ENCODE measurements at places on chromosomes 1 and 21. TPM values are rescaled to one million over a fixed set of nuclear protein-coding genes. Genes with fewer than 3 reads are reported as not detected.

The CYP4B1 gene
- total RNA-seq: 268 TPM

The WDR64 gene
- not detected for total RNA-seq

The LCE1B gene
- total RNA-seq: not detected

DNA sequence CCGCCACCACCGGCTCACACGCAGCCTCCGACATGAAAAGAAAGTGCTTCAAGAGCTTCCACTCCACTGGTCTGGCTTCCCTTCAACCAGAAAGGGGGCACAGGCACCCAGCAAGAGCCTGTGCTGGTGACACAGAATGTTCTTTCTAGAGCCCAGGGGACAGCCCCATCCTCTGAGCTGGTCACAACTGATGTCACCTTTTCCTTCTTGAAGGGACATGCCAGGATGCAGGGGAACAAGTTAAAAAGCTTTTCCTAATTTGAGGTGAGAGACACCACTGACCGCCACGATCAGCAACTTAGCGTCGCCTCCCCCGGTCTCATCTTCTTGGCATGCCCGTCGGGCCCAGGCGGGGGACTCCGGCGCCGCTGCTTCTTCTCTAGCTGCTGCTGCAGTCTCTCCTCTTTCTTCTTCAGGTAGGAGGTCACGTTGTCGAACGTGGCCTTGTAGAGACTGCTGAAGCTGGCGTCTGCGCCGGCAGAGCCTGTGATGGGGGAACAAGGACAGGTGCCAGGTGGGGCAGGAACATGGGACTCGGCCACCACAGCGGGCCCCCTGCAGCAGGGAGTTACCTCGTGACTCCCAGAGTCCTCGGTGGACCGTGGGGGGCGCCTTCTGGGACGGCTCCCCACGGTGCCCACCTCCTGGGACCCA is 29.5 kb downstream of the WDR4 start:
- no peak overlapping the region for H3K27ac ChIP-seq
- H3K4me1 ChIP-seq: peaks cover 7% of the 10 kb centered on the region
- peaks cover 79% of the 10 kb centered on the region for H3K36me3 ChIP-seq
- no peak overlapping the region for H3K4me3 ChIP-seq

DNA sequence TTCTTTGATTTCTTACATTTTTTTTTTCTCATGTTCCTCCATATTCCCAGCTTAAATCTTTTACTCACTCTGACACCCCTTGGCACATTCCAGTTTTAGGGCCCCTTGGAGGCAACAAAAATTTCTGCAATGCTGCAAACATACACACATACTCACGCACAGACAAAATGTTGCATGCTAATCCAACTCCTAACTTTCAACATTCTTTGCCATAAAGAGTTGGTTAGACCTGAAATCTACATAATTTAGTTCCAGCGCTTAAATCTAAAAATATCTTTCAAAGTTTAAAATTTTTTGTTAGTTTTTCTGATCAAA is 103.9 kb downstream of the PTPN14 start:
- H3K27ac ChIP-seq: no peak overlapping the region
- no peak overlapping the region for H3K4me3 ChIP-seq
- H3K36me3 ChIP-seq: no peaks in the 10 kb centered on the region
- no peaks in the 10 kb centered on the region for H3K27me3 ChIP-seq
- H3K4me1 ChIP-seq: no peaks in the 10 kb centered on the region

The AK4 gene
- total RNA-seq: 4.6 TPM

GRCh38 chr1:150927624-150928023 is 1.5 kb downstream of the SETDB1 start:
- peaks cover 15% of the 10 kb centered on the region for H3K4me1 ChIP-seq
- H3K27me3 ChIP-seq: no peaks in the 10 kb centered on the region
- peaks cover 49% of the 10 kb centered on the region for H3K36me3 ChIP-seq
- DNase-seq: no peak
- no peak overlapping the region for H3K4me3 ChIP-seq

The RPS6KC1 gene
- total RNA-seq: 15.1 TPM

DNA sequence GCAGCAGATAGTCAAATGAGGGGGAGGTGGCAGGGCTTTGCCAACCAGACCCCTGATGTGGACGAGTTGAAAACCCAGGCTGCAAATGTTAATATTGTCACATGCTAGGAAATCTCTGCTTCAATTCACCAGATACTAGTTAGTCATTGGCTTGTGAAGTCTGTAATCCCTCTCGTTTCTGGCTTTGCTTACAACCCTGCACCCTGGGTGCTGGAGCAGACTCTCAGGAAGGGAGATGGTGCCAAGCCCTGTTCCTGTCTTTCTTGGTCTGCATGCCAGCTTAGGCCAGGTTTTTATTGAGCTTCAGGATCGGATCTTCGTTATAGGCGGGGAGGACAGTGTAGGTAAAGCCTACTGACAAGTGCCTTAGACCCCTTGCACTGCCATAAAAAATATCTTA is 53.3 kb downstream of the MDM4 start:
- peaks cover 4% of the 10 kb centered on the region for H3K4me1 ChIP-seq
- H3K27ac ChIP-seq: no peak overlapping the region
- peaks cover 11% of the 10 kb centered on the region for H3K36me3 ChIP-seq
- H3K4me3 ChIP-seq: no peak overlapping the region
- no peaks in the 10 kb centered on the region for H3K27me3 ChIP-seq

The COL16A1 gene
- 28.9 TPM for total RNA-seq

Data from upper lobe of right lung (tissue), 1 donor.